ENCODE measurements at places on chromosomes 4 and X.

- DNase-seq, result peak; percentile 4
These were observed 21.4 kb upstream of the NOX1 start for GRCh38 chrX:100895365-100896075.

DNA sequence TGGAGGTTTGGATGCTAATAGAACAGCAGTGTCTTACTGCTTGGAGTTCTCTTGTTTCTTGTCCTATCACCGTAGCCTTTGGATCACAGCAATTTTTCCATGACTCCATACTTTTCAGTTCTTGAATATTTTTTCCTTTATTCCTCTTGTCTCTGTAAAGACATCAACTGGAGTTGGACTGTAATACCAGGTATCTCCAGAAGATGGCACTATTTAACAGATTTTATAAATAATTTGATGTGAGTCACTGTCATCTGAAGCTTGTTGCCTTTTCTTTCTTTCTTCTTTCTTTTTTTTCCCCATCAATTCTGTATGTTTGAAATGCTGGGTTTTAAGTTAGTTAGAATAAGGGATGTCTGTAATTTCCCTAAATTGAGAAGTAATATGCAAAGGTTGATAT is 24.1 kb downstream of the HPRT1 start:
- DNase-seq, result peak; percentile 49

DNA sequence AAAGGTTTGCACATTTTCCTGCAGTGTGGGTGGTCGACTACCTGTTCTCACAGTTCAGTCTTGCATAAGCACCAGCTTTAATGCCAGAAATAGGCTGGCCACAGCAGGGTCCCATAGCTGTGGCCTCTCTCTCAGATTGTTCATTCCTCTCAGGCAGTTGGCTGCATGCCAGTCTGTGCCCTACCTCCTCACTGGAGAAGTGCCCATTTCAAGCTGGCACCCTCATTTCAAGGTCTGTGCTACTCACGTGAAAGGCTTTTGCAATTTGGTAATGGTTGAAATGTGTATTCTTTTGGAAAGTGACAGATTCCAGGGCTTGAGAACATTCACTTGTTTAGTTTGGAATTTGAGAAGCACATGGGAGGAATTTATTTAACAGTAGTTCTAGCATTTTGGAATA is 28.9 kb upstream of the MTMR1 start:
- no peak for DNase-seq

- DNase-seq, result no peak
These were observed 1146.9 kb downstream of the PDHA2 start for GRCh38 chr4:96986816-96987215.

DNA sequence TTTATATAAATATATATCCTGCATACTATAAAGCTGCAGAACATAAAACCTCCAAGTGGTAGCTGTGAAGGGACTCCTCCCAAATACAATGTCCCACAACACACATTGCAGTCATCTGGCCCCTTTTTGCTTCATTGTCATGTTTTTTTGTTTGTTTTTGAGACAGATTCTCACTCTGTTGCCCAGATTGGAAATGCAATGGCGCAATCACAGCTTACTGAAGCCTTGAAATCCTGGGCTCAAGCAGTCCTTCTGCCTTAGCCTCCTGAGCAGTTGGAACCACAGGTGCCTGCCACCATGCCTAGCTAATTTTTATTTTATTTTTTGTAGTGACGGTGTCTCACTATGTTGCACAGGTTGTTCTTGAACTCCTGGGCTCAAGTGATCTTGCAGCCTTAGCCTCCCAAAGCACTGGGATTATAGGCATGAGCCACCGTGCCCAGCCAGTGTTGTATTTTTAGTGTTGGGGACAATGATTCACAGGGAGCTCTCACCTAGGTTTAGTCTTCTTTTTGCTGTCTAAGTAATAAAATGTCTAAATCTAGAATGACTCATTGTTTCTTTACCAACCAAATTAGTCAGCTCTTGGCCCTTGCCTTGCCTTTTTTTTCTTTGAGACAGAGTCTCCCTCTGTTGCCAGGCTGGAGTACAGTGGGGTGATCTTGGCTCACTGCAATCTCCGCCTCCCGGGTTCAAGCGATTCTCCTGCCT is 24.0 kb upstream of the XIAP start:
- DNase-seq, result no peak

DNA sequence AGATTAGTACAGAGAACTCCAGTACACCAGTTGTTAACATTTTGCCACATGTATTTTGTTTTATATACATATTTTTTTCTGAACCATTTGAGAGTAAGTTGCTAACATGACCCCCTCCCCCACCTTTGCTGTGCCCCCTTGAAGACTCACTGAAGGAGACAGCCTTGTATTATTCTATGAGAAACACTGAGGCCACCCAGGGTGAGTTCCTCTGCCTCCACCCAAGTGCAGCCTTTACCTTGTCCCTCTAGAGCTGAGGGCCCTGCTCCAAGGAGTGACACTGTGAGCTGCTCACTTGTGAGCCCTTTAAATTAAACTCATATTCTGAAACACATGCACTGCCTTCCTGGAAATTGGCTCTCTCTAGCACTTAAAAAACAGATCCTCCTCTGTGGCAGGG is 21.1 kb downstream of the KIT start:
- no peak for DNase-seq

- DNase-seq, result no peak
These were observed 21.4 kb upstream of the CLGN start for GRCh38 chr4:140448830-140449229.

- DNase-seq, result no peak
These were observed 1.4 kb downstream of the MAMLD1 start for GRCh38 chrX:150364347-150365050.

DNA sequence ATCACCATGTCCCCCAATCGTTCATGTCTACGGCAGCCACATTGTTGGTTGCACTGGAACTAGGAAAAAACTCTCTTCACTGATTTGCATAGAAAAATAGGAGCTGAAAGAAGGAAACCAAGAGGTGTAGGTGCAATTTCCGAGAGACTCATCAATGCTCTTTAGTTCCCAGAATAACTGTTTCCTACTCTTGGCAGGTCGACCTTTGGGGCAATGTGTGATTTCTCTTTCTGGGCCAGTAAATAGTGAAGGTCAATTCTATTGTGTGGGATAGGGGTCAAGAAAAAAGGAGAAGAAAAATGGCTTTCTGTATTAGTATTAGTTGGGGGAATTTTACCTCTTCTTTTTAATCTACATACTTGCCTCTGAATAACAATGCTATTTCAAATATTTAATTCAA is 55.9 kb upstream of the PDE5A start:
- DNase-seq, result no peak
